Occipital lobe (tissue), 3 donors: ENCODE measurements at places on chromosomes 6 and 20.
A peak's percentile ranks its signal among the peaks of the same experiment; 100 is the strongest.

GRCh38 chr20:33914919-33915318, 78.8 kb upstream of the RALY start:
- DNase-seq, result no peak

GRCh38 chr6:106702451-106703110, 73.2 kb downstream of the QRSL1 start:
- no peak for DNase-seq

- DNase-seq, result no peak
Observed at GRCh38 chr6:122694602-122695001, 84.4 kb downstream of the PKIB start.

DNA sequence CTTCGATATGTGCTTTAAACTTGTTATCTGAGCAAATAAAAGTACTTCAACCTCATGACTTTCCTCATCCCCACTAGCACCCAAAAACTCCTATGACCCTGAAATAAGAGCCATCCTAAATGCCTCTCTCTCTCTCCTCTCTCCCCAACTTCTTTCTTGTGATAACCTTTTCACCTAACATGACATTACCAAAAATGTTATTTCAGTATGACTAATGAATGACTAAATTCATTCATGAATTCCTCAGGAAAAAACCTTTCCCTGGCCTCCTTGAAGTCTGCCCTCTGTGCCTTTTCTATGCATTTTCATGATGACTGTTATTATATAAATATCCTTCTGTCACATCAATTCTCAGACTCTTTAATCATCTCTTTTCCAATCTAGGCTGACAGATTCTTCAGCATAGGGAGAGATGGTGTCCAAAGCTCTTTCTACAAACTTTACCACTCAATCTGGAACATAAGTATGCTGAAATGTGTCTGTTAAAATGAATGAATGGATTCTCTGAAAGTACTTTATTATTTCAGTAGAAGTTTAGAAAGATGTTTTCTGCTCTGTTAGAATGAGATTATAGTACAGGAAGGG, 114.3 kb upstream of the GGTLC1 start:
- no peak for DNase-seq

DNA sequence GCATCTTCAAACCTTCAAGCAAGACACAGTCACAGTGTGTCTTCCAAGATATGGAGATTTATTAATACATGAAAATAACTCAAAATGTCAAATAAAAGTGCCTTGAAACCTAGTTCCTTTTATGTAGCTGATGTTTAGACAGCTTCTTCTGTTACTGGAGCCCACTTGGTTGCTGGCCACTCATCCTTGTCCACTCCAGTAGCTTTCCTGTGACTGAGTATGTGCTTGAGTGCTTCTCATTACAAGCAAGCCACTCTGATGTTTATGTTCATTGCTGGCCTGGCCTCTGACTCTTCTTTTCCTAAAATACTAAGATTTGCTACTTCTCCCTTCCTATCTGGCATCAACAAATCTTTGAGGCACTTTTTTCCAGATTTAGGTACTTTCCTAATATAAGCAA, 545.2 kb upstream of the MAN1A1 start:
- no peak for DNase-seq

DNA sequence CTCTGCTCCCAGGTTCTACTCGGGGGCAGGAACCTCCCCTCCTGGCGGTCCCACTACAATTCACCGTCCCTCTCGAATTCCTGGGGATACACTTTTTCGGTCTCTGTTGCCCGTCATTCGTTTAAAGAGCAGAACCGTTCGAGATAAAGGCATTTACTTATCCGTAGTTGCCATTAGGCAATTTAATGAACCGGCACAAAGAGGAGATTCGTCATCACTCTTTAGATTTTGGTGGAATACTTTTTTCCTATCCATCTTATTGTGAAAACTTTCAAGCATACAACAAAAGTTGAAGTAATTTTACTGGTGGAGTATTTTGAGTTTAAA, 1.2 kb upstream of the CD24 start:
- DNase-seq, result no peak

DNA sequence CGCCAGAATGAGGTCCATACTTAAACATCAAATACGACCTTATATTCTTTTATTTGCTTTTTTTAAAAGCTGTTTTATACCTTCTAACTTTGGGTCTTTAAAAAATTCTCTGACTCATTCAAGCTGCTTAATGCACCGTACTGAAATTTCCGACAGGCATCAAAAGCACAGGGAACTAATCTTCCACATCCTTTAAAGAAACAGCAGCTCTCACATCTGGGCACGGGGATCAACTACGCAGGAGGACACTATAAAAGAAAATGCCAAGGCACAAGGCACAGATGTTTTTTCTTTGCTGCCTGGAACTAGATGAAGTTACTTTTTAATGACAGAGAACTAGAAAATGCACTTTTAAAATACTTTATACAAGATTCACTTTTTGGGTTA, 112.4 kb upstream of the ARG1 start:
- no peak for DNase-seq

GRCh38 chr20:43863330-43863729, 51.3 kb upstream of the TOX2 start:
- DNase-seq, result no peak

DNA sequence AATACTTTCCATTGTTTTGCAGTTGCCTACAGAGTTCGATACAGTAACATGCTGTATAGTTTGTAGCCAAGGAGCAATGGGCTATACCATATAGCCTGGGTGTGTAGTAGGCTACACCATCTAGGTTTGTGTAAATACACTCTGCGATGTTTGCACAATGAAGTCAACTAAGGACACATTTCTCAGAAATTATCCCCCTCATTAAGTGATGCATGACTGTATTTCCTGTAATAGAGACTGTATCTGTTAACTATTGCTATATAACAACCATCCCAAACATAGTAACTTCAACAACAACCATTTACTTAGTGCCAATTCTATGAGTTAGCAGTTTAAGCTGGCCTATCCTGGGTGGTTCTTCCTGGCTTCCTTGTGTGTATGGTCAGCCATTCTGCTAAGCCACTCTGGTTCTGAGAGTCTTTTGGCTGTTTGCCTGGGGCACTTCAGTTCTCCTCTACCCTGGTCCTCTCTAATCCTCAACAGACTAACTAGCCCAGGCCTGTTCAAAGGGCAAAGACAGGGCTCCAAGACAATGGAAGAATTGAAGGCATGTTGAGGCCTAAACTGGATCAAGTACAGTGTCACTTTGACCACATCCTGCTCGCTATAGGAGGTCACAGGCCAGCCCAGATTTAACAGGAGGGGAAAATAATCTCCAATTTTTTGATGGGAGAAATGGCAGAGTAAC, 124.0 kb downstream of the PLCB1 start:
- DNase-seq, result no peak

DNA sequence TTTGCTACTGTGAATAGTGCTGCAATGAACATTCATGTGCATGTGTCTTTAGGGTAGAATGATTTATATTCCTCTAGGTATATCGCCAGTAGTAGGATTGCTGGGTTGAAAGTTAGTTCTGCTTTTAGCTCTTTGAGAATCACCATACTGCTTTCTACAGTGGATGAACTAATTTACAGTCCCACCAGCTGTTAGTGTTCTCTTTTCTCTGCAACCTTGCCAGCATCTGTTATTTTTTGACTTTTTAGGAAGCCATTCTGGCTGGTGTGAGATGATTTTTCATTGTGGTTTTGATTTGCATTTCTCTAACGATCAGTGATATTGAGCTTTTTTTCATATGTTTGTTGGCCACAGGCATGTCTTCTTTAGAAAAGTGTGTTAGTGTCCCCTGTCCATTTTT, 40.0 kb downstream of the PLG start:
- no peak for DNase-seq

GRCh38 chr6:107665382-107665781, 158.7 kb downstream of the SCML4 start:
- no peak for DNase-seq

DNA sequence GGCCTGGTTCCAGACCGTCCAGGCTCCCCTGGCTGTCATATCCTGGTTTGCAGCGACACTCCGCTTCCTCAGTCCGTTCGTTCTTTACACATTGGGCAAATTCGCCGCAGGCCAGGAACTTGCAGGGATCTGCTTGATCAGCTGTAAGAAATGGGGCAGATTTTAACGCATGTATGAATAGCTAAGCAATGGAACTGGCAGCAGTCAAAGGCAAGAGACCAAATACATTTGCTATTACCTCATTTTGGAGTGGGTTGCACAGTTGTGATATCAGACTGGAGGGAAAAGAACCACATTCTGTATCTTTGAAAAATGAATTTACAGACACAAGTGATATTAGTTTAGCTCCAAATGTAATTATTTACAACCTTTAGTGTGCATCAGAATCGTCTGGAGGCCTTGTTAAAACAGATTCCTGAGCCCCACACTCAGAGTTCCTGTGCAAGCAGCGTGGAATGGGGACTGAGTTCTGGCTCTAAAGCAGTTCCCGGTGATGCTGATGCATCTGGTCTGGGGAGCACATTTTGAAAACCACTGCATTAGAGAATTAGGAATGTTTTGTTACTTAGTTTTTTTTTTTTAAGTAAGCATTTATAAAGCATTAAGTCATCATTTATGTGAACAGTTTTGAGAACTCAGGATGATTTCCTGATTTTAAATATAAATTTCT, 141.3 kb downstream of the IMPG1 start:
- no peak for DNase-seq

GRCh38 chr6:76817429-76817828, 645.9 kb downstream of the HTR1B start:
- DNase-seq, result no peak

- no peak for DNase-seq
Observed at GRCh38 chr20:23540624-23541023, 27.7 kb downstream of the CST9L start.

DNA sequence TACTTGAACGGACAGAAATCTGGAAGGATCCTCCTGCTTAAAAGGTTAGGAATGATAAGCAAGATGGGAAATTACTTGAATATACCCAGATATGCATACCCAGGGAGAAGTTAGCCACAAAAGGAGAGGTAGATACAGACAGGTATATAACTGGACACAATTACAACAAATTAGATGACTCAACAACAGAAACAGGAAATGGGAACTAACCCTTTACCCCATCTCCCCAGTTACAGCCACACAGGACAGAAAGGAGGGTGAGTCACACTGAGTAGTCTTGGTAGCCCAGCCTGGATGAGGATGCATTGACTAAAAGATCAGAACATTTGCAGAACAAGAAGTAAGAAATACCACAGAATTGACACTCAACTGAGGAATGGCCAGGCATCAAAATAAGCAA, 61.2 kb downstream of the C6orf52 start:
- DNase-seq, result no peak

- peak; percentile 9 for DNase-seq
Observed at GRCh38 chr6:142702501-142703460, 242.2 kb downstream of the HIVEP2 start.

DNA sequence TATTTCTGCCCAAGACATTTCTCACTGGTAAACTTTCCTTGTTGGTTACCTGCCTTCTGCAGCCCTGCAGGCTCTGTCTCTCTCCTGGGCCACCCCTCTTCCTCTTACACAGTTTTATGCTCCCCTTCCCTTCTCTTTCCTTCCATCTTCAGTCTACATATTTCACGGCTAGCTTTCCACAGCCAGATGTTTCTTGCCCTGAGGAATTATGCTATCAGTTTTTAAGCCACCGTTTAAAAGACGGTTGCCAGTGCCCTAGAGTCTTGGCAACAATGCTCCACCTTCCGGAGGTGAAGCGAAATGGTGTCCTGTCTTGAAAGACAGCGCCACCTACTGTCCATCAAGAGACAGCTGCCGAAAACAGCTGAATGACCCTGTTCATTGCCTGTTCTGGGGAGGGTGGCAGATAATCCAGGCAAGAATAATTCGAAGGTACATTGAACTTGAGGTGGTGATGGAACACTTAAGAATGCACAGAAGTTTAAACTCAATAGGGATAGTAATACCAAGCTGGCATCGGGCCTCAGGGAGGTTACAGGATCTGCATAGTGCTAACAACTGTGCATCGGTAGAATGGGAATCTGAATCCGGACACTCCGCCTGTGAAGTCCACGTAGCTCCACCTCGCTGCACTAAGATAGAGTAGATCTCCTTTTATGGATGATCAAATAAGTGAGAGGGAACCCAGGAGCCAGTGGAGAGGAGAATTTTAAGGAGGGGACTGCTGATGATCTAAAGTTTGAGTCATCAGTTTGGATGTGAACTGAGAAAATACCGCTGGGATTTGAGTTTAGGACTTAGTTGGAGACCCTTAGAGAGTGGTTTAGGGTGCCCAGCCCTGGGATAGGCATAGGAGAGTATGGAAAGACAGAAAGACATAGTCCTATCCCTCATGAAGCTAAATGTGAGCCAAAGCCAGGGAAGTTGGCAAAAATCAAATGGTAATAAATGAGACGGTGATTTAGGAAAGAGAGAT, 4.8 kb upstream of the TRIM40 start:
- peak; percentile 7 for DNase-seq

GRCh38 chr6:5261545-5262109, 314 bp downstream of the FARS2 start:
- no peak for DNase-seq

GRCh38 chr6:145583753-145584152, 151.6 kb downstream of the EPM2A start:
- no peak for DNase-seq

DNA sequence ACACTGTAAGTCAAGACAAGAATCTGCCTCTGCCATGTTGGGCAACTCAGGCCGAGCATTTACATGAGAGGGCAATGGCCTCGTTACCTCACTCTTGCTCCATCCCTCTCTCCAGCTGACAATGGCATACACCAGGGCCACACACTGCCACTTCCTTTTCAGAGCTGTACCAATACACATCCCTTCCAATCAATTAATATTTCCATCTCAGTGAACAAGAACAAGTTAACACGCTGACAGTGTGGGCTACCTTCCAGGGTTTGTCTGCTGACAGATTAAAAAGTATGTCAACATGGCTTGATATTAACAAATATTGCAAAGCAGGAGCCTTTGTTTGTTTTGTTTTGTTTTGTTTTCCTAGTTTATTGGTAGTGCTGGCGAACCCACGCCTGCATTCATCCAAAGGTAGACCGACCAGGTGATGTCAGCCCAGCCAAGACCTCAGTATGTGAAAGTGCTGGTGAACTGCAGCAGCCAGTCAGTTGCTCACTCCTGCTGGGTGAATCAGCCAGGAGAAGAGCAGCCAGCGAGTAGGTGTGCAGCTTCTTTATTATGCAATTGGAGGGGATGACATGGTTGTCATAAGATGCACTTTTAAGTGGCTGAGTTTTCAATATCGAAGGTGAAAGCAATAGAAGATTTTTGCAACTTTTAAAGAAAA, 487.3 kb upstream of the JARID2 start:
- no peak for DNase-seq
